ENCODE measurements at places on chromosomes 16 and 17.
A peak's percentile ranks its signal among the peaks of the same experiment; 100 is the strongest.

DNA sequence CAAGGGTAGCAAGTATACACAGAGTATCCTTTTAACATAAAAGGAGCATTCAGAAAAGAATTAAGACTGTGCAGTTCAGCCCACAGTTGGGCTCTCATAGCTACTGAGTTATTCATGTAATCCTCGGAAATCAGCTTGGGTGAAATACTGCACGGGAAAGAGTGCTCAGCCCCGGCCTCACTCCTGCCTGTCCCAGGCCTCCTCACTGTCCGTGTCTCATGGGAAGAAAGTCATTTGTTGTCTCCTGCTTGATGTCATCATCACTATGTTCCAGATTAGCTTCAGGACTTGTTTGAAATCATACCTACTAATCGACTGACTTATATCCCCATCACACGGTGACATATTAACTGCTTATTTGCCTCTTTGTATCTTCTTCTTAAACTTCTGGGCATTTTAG, 223.3 kb upstream of the CHMP6 start:
- no peak for DNase-seq

GRCh38 chr16:46970089-46970488, 3.4 kb downstream of the DNAJA2 start:
- no peak for DNase-seq

GRCh38 chr16:73886426-73886825, 410.2 kb upstream of the PSMD7 start:
- DNase-seq: no peak

GRCh38 chr16:48099455-48099854, 56.3 kb downstream of the ABCC12 start:
- DNase-seq: no peak

DNA sequence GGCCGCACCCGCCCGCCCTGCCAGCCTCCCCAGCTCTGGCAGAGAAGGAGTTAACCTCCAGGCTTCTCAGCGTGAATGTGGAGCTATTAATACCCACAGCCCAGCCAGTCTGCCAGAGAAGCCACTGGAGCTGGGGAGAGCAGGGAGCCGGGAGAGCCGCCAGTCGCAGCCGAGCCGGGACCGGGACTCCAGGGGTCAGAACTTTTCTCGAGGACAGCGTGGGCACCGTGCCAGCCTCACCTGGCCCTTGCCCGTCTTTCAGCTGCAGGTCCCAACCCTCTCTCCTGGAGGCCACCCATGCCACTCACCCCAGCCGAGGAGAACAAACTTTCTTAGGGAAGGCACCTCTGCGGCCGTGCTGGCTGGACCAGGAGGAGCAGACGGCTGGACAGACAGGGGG, 33.8 kb upstream of the SBK1 start:
- peak; percentile 13 for DNase-seq

- DNase-seq: no peak
Measured at GRCh38 chr17:62807812-62808575, at the start of gene MARCHF10. Gene MARCHF10, minus strand, starts transcription at chr17:62808314. Its CDS starts 6,579 bp downstream, at chr17:62801735.

- DNase-seq: no peak
Measured at GRCh38 chr17:79820959-79821330, 18.3 kb downstream of the CBX4 start.

GRCh38 chr17:34255381-34255732, 272 bp downstream of the CCL2 start:
- no peak for DNase-seq

DNA sequence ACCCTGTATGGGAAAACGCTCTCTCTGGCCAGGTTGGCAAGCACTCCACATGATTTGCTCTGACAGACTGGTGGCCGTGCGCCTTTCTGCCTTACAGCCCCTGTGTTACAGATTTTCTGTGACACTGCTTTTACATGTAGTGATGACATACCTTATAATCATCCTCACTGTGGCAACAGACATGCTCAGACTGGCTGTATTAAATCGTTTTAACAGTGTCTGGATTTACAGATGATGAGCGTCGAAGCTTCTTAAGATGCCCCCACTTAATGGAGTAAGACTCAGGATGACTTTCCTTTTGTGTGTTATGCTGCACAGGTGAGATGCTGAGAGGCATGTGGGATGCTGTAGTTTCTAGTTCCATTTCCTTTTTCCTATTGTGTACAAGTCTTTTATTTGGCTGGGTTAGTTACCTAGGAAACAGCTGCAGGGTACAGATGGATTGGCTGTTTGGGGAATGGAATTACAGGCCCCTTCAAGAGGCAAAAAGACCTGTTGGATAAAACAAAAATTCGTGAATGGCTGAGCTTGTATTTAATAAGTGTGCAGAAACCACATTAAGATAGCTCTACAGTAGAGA, 20.9 kb upstream of the VWA3A start:
- no peak for DNase-seq

- DNase-seq: no peak
Measured at GRCh38 chr16:10552281-10552680, 28.1 kb downstream of the EMP2 start.

GRCh38 chr16:49849037-49849753, 6.7 kb downstream of the ZNF423 start:
- no peak for DNase-seq

- DNase-seq: no peak
Measured at GRCh38 chr16:67504031-67505021, 21.0 kb upstream of the AGRP start.

DNA sequence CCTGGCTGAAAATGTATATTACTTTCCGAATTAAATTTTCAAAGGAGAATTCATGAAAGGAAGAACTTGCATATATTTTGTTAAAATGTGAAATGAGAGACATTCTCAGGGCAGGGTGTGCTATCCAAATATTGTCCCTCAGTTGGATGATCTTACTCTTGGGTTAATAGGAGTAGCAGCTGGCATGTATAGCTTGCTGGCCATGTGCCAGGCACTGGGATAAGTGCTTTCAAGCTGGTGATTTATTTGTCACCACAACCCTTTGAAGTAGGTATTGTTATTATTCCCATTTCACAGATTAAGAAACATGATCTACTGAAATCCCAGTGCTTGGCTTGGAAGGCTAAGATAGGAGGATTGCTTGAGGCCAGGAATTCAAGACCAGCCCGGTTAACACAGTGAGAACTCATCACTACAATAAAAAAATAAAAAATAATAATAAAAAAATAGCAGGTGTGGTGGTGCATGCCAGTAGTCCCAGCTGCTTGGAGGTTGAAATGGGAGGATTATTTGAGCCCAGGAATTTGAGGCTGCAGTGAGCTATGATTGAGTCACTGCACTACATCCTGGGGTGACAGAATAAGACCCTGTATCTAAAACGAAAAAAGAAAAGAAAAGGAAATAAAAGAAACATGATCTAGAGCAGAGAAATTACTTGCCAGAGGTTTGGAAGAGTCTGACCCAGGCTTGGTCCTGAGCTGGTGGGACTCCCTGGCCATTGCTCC, 11.6 kb upstream of the MPHOSPH6 start:
- no peak for DNase-seq

DNA sequence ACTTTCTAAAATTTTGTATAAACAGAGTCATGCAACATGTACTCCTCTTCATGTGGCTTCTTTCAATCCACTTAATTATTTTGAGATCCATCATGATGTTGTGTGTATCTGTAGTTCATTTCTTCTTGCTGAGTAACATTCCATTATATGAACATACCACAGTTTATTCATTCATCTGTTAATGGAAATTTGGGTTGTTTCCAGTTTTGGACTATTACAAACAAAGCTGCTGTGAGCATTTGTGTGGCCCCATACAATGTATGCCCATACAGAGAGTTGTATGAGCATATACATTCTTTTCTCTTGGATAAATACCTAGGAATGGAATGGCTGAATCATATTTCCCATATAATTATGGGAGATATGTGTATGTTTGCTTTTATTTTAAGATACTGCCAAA, 85.6 kb downstream of the CLEC16A start:
- no peak for DNase-seq

GRCh38 chr17:39339272-39339671, 62.2 kb downstream of the FBXL20 start:
- DNase-seq: no peak

- peak; percentile 69 for DNase-seq
Measured at GRCh38 chr16:74577882-74578366, 29.0 kb downstream of the GLG1 start.

GRCh38 chr17:68133346-68134045, 98.0 kb downstream of the KPNA2 start:
- no peak for DNase-seq

DNA sequence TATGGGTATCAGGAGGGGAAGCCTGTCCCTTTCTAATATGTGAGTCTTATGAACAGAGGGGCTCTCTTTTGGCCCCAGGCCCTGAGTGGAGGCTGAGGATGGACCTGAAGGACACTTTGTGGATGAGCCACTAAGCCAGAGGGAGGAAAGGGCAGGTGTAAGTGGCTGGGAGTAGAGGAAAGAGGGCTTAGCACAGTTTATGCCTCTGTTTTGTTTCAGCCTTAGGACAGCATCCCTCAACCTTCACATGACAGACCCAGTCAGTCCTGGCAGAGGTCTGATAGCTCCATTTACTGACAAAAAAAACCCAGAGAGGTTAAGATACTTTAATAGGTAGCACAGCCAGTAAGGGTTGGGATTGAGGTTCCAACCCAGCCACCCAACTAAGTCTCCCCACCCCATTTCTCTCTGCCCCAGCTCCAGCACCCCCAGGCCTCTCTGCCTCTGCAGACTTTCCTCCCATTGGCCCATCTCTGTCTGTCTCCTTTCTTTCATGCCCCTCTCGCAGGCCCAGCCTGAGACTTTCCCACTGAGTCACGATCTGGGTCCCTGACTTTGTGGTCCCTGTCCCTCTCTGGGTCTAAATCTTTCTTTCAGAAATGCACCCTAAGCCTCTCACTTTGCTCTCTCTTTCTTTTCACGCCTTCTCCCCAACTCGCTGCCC, 4.7 kb upstream of the TBX21 start:
- no peak for DNase-seq

DNA sequence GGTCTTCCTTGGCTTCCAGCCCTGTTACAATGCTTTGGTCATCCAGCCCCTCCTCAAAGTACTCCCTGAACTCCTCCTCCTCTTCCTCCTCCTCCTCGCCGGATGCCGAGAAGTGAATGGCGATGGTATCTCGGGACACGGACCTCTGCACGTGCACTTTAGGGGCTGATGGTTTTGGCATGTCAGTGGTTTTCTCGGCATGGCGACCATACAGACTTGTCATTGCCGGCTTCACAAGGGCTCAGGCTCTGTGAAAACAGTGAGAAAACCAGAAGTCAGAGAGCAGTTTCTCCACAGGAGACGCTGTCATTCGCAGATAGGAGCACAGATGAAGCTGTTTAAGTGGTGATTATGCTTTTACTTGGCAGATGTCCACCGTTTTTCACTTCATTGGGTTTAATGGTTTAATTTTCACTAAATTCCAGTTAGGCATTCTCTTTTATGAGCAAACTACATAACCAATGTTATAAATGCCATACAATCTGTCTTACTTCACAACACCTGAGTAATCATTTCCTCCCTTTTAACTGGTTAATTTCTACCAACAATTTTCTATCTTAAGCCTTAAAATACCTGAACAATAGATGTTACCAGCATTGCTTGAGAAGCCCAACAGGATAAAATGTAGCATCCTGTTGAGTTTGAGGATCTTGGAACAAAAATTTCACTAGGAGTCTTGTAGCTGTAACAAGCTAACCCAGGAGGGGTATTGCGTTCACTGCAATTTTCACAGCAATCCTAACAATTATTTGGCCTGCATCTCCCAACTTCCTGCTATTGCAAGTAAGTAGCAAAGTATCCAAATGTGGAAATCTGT, 48.9 kb downstream of the TEX2 start:
- no peak for DNase-seq

DNA sequence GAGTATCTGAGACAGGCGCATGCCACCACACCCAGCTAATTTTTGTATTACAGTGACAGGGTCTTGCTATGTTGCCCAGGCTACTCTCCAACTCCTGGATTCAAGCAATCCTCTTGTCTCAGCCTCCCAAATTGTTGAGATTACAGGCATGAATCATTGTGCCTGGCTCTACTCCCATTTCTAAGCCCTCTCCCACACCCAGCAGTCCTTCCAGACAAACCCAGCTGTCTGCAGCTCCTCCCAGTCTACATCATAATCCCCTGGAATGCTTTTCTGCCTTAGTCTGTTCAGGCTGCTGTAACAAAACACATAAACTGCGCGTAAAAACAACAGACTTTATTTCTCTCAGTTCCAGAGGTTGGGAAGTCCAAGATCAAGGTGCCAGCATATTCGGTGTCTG, 144.5 kb downstream of the GRIN2A start:
- no peak for DNase-seq

GRCh38 chr16:68244903-68245853, at the start of gene PLA2G15:
Gene PLA2G15, plus strand, starts transcription at chr16:68245373. Its CDS starts 54 bp downstream, at chr16:68245427.
- DNase-seq: peak; percentile 98

- DNase-seq: no peak
Measured at GRCh38 chr17:34386343-34386696, 23.3 kb upstream of the CCL1 start.

DNA sequence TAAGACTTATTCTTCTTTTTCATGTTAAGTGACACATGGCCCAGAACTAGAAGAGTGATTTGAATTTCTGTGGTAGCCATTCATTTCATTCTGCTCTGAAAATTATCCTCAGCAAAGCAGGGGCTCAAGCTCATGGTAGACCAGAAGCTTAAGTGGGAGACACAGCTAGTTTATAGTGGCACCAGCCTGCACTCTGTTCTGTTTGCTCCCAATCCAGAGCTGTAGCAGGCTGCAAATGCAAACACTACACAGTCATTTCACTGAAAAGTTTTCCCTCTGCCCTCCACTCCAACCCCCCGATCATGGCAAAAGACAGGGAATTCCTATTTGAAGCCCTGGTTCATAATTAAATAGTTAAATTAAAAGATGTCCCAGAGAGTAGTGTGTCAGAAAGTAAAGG, 17.1 kb downstream of the MPP2 start:
- no peak for DNase-seq

DNA sequence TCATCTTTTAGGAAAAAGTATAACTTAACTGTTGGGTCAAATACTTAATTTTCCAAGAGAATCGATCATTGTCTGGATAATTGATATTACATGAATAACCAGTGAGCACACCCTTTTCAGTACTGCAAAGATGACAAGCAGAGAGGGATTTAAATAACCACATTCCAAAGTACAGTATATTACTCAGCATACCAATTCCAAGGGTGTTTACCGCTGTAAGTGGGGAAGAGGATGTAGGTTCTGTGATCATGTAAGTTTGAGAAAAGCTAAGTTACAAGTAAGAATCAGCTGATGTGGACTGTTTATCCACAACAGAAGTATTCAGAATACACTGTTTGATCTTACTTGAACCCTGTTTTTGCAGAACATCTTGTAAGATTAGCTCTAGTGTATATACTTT, 6.1 kb downstream of the GDE1 start:
- no peak for DNase-seq
